AG09319 (cell line): ENCODE measurements at places on chromosomes 7 and 10.

- DNase-seq = no peak
Observed at GRCh38 chr10:114499630-114500190, 95.4 kb upstream of the AFAP1L2 start.

GRCh38 chr10:92800134-92800733 lies 48.1 kb upstream of the EXOC6 start:
- no peak for DNase-seq

GRCh38 chr7:7151285-7151684 lies 31.1 kb upstream of the C1GALT1 start:
- DNase-seq = no peak

GRCh38 chr7:42198974-42199668 lies 37.9 kb downstream of the GLI3 start:
- DNase-seq = peak; percentile 49

- no peak for DNase-seq
Observed at GRCh38 chr7:105640956-105641810, 59.9 kb upstream of the EFCAB10 start.

GRCh38 chr10:102402512-102402896 lies 7.0 kb downstream of the NFKB2 start:
- DNase-seq = no peak

GRCh38 chr10:126919426-126919825 lies 14.2 kb downstream of the DOCK1 start:
- no peak for DNase-seq

- no peak for DNase-seq
Observed at GRCh38 chr7:115066050-115066449, 144.2 kb downstream of the MDFIC start.

DNA sequence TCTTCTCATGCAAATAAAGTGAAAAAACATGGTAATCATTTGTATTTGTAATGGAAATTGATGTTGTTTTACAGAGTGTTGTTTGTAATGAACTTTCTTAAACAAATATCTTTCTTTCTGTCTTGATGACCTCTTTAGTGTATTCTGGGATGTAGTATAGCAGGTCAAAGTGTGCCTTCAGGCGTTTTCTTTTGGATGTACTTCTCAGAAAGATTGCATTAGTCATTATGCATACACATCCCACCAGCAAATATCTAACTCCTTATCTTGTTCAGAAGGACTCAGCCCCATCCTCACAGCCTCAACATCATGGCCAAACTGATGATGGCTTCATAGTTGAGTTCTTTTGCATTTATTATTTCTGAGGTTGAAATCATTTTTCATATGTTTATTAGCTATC lies 124.7 kb downstream of the LRRC18 start:
- no peak for DNase-seq

DNA sequence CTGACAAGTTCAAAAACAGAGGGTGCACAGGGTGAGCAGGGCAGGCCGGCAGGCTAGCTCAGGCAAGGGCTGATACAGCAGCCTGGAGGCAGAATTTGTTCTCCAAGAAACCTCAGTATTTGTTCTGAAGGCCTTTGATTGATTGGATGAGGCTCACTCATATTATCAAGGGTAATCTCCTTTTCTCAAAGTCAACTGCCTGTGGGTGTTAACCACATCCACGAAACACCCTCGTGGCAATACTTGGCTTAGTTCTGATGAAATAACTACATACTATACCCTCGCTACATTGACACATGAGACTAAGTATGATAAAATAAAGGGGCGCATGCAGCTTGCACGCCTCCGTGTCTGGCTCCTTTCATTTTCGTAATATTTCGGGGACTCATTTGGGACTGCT lies 4.4 kb upstream of the PPP2R2D start:
- DNase-seq = no peak

DNA sequence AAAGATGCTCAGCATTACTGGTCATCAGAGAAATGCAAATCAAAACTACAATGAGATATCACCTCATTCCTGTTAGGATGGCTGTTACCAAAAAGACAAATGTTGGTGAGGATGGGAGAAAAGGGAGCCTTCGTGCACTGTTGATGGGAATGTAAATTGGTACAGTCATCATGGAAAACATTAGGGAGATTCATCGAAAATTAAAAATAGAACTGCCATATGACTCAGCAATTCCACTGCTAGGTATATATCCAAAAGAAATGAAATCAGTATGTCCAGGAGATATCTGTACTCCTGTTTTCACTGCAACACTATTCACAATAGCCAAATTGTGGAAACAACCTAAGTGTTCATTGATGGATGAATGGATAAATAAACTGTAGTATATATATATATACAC lies 228.1 kb downstream of the ACTR3B start:
- DNase-seq = no peak

DNA sequence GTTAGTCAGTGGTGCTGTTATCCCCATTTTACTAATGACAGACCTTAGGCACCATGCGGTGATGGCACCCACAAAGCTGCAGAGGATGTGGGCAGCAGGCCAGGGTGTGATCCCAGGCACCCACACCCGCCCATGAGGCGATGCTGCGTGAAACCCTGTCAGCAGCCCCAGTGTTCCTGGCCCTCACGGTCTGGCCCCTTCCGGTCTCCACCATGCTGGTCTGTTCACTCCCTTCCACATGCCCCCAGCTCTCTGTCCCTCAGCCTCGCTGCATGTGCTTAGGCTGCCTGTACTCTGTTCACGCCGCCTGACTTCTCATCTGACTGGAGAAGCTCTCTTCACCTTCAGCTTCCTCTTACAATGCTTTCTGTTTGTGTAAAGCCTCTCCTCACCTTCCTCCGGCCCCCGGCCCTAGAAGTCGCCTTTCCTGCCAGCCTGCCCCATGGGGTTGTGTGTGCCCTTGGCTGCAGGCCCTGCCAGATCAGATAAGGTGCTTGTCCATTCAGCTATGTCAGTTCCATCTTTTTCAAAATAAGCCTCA lies 17.6 kb upstream of the ORAI2 start:
- no peak for DNase-seq

- DNase-seq = no peak
Observed at GRCh38 chr10:132141076-132141475, 45.7 kb upstream of the DPYSL4 start.

DNA sequence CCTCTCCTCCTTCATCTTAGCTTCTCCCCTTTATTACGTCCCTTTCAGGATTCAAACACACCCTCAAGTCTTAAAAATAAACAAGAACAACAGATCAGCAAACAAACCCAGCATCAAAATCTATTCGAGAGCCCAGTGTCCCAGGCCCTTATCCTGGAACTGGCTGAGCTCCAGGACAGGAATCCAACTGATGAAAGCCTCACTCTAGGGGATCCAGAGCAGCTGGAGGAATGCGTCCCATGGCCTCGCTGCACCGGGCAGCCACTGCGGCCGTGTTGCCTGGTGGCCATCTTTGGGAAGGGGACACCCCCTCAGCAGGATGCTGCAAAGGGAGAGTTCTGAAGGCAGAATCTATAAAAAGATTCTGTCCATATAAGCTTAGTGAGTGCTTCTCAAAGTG lies 156.5 kb upstream of the BMPER start:
- DNase-seq = no peak

- no peak for DNase-seq
Observed at GRCh38 chr10:125249948-125250347, 89.6 kb upstream of the CTBP2 start.

GRCh38 chr10:98030093-98030821 lies at the start of gene CRTAC1:
Gene CRTAC1, minus strand, starts transcription at chr10:98030621. Its CDS starts 149 bp downstream, at chr10:98030472.
- DNase-seq = no peak

DNA sequence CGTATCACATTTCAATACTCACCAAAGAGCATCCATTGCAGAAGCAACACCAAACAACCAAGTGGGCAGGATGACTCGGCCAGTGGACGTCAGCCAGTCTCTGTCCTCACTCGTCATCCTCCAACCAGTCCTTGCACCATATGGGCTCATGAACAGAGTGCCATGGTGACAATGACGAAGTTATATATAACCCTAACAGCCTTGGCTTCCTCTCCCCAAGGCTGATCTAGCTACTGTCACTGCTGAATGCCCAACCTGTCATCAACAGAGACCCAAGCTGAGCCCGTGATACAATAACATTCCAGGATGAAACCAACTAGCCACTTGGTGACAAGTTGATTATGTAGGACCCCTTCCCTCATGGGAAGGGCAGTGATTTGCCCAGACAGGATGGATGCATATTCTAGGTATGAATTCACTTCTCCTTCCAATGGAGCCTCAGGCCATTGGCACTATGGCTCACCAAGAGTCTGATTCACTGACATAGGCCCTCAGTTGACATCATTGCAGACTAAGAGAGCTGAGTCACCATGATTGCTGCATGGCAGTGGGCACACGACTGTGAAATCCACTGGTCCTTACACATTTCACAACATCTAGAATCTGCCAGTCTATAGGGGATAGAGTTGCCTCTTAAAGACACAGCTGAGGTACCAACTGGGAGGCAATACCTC lies 26.3 kb upstream of the PPIF start:
- peak; percentile 50 for DNase-seq
